Naive thymus-derived CD8-positive, alpha-beta T cell (primary cell): ENCODE measurements at places on chromosomes 2 and 18. TPM values are rescaled to one million over a fixed set of nuclear protein-coding genes. Genes with fewer than 3 reads are reported as not detected.

CABLES1 gene
- 0.82 TPM for total RNA-seq

SCN9A gene
- total RNA-seq, result not detected

ZRANB3 gene
- 9.1 TPM for total RNA-seq

COL3A1 gene
- not detected for total RNA-seq

RBM45 gene
- total RNA-seq, result 18.4 TPM

DIPK1C gene
- total RNA-seq, result 0.13 TPM

CPLX4 gene
- not detected for total RNA-seq

WNT10A gene
- 1.7 TPM for total RNA-seq

TACR1 gene
- total RNA-seq, result not detected

COA5 gene
- total RNA-seq, result 48.6 TPM

ST6GAL2 gene
- total RNA-seq, result not detected

GRB14 gene
- not detected for total RNA-seq

NEU4 gene
- not detected for total RNA-seq

GNAL gene
- total RNA-seq, result 1.1 TPM

CWC22 gene
- 31.3 TPM for total RNA-seq

TGOLN2 gene
- total RNA-seq, result 227 TPM

LGALSL gene
- 0.73 TPM for total RNA-seq

MAP3K19 gene
- not detected for total RNA-seq

SDC1 gene
- total RNA-seq, result not detected

SCN7A gene
- total RNA-seq, result not detected

SMCHD1 gene
- total RNA-seq, result 208 TPM

CXCR2 gene
- not detected for total RNA-seq

PKDCC gene
- not detected for total RNA-seq

KLHL14 gene
- 1.7 TPM for total RNA-seq

COX7A2L gene
- total RNA-seq, result 73.1 TPM

ATP6V1C2 gene
- total RNA-seq, result not detected

EFR3B gene
- total RNA-seq, result 0.14 TPM

SATB2 gene
- 0.74 TPM for total RNA-seq

TBR1 gene
- not detected for total RNA-seq

ABCB11 gene
- total RNA-seq, result 0.08 TPM

CPO gene
- total RNA-seq, result not detected

FAM228A gene
- total RNA-seq, result 1.2 TPM

TEX44 gene
- total RNA-seq, result not detected

GCG gene
- total RNA-seq, result not detected

UPP2 gene
- total RNA-seq, result not detected

IL1RL2 gene
- not detected for total RNA-seq

CAVIN2 gene
- not detected for total RNA-seq

FN1 gene
- 0.05 TPM for total RNA-seq

NXPH2 gene
- total RNA-seq, result not detected

CFAP65 gene
- total RNA-seq, result not detected

PIEZO2 gene
- total RNA-seq, result not detected

UGT1A5 gene
- total RNA-seq, result not detected

MYO5B gene
- not detected for total RNA-seq

SPP2 gene
- not detected for total RNA-seq

SLC5A7 gene
- total RNA-seq, result not detected

FHOD3 gene
- total RNA-seq, result not detected

AGBL5 gene
- 15.8 TPM for total RNA-seq

POTEI gene
- not detected for total RNA-seq

CD207 gene
- not detected for total RNA-seq

UCN gene
- 6.9 TPM for total RNA-seq

KYNU gene
- 0.65 TPM for total RNA-seq
